ENCODE measurements at places on chromosomes 13 and 19. TPM values are rescaled to one million over a fixed set of nuclear protein-coding genes. Genes with fewer than 3 reads are reported as not detected.
A peak's percentile ranks its signal among the peaks of the same experiment; 100 is the strongest.

DNA sequence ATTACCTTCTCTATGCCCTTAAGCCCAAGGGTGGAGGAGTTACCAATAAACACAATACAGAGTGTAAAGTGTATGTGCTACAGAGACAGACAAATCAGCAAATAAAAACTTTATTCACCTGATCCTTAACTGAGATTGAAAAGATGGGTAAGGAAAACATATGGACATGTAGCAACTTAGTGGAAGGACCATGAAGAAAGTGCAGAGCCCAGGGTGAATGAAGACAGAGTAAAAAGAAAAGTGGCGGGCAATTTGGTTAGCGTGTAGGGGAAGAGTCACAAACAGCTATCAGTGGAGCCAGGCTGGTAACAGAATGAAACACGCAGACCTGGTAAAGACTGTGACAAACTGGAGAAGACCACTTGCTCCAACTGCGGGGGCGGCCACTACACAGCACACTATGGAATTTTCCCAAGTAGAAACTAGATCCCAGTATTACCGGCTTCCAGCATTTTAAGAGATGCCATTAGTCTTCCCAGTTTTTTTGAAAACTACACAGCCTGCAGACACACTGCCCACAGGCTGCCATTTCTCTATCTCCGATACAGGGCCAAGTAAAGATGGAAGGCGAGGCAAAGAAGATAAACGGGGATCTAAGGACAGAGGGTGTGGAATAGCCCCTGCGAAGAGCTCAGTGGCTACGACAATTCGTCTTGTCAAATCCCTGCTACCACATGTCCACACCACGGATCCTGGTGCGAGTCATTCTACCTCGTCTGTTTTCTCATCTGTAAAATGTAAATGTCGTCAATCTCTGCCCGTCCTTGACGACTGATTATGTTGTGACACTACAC lies 1.2 kb downstream of the UQCRFS1 start:
- DNase-seq = no peak

GZMM gene
- not detected for total RNA-seq

KIR2DL3 gene
- not detected for total RNA-seq

RXFP2 gene
- not detected for total RNA-seq

DPP9 gene
- 85.3 TPM for total RNA-seq

CALM3 gene
- 181 TPM for total RNA-seq

- DNase-seq = no peak
Measured at GRCh38 chr13:43520351-43520750, 266.4 kb downstream of the ENOX1 start.

DNA sequence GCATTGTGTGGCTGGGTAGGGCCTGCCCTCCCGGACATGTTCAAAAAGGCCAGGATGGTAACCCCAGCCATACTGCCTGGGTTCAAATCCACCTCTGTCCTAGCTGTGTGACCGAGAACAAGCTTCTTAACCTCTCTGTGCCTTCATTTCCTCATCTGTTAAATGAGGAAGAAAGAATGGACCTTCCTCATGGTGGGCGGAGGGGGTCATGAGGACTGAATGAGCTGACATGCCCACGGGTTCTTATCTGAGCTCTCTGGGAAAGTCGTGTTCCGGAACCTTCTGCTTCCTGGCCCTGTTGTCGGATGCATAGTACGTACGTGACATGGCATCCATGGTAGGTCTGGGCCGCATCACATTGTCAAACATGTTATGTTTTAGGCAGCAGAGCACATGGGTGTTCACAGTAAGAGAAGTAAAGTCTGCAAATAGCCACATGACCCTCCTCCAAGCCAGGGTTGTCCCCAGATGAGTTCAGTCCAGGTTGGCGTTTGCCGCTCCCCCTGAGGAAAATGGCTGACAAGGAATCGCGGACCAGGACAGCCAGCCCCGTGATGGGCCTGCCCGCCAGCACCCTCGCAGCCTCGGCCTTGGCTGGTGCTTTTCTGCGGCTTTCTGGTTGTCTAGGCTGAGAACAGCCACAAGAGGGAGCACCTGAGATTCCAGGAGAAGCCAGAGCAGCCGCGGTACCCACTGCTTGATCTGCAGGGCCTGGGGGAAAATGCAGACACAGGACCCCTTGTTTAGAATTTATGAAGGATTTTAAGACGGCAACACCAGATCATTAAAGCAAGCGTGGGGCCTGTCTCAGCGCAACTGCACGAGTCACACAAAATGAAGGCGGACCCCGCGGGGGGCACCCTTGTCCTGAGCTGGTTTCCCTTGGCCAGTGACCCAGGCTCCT lies 2.4 kb upstream of the NTN5 start:
- no peak for DNase-seq

- DNase-seq = no peak
Measured at GRCh38 chr13:46320406-46320805, 66.6 kb downstream of the RUBCNL start.

DNA sequence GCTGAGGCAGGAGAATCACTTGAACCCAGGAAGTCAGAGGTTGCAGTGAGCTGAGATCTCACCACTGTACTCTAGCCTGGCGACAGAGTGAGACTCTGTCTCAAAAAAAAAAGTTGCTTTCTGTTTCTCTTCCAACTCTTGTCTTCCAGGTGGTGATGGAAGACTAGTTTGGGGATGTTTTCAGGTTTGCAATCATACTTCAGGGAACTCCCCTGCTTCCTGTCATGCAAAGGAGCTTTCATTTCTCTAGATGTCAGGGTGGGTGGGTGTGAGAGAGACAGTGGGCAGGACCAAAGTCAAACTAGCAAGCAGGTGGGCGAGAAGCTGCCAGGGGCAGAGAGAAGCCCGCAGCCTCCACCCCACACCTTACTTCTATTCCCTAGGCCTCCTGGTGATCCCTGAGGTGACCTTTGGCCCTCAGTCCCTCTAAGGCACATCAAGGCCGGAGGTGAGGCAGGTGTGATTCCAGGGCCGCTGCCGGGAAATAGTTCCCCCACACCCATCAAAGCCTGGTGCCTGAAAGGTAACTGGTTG lies 25.7 kb downstream of the CCNE1 start:
- no peak for DNase-seq

PEAK3 gene
- not detected for total RNA-seq

- DNase-seq = no peak
Measured at GRCh38 chr13:30720172-30720869, 15.0 kb upstream of the ALOX5AP start.

DNA sequence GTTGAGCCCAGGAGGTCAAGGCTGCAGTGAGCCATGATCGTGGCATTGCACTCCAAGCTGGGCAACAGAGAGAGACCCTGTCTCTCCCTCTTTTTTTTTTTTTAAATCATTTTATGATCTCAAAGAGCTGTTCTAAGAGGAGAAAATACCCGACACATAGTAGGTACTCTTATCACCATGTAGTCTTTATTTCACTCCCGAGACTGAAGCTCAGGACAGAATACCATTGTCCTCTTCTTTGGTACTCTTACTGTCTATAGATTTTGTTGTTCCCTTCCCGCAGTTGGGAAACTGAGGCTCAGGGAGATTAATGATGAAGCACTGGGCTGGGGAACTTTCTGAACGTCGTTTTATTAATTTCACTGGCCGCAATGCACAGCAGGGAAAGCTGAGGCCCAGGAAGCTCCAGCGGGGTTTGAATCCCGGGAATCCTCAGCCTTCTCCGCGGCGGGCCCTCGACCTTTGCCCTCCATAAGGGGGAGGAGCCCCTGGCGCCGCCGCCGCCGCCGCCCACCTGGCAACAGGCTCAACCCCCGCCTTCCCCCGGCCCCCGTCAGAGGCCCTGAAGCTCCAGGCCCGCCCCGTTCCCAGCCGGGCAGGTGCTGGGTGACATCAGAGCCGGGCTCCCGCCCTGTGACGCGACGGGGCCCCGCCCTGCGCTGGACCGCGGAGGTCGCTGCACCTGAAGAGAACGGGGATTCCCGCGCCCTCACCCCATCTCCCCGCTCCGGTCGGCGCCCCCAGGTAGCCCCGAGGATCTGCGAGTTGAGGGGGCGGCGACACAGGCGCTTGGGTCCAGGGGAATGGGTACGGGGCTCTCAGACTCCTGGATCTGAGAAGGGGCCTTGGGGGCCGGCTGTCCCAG lies 1.6 kb downstream of the MYH14 start:
- DNase-seq = no peak

FOXA3 gene
- total RNA-seq = 1.1 TPM

TUBA3C gene
- total RNA-seq = not detected

- no peak for DNase-seq
Measured at GRCh38 chr13:35479038-35479492, 2.6 kb upstream of the MAB21L1 start.

- DNase-seq = peak; percentile 41
Measured at GRCh38 chr13:44396701-44397580, 23.3 kb downstream of the SERP2 start.

ZNF563 gene
- 9.7 TPM for total RNA-seq

DNA sequence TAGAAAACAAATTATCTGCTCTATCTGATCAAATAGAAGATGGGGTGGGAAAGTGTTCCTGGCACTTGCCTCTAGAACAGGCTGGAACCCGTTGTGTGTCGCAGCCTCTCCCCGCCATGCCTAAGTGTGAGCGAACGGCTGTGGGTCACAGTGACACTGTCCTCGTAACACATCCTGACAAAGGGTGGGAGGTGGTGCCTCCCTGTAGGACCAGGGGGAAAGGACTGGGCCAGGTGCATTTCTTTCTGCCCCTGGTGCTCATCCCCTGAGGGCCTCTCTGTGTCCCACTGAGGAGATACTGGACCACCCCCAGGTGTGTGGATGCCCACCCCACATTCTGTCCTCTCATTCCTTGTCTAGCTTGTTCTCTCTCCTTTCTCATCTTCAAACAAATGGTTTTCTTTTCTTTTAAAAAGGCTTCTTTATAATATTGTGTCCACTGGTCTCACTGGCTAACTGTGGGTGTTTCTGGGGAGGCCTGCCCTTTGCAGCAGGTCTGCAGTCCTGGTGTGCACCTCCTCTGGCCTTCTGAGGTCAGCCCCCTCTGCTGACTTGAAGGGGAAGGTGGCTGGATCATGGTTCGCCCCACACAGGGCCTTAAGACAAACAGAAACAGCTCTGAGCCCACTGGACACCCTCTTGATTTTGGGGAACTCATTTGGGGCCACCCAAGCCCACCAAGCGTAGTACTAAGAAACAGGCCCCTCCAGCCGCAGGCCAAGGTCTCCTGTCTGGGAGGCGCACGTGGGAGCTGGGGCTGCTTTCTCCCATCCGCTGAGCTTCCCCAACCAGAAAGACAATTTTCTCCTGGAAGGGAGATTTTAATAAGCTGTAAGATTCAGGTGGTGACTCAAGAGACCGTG lies 152.5 kb upstream of the SOX1 start:
- no peak for DNase-seq

- no peak for DNase-seq
Measured at GRCh38 chr19:13493516-13494310, 12.6 kb downstream of the CACNA1A start.

DNA sequence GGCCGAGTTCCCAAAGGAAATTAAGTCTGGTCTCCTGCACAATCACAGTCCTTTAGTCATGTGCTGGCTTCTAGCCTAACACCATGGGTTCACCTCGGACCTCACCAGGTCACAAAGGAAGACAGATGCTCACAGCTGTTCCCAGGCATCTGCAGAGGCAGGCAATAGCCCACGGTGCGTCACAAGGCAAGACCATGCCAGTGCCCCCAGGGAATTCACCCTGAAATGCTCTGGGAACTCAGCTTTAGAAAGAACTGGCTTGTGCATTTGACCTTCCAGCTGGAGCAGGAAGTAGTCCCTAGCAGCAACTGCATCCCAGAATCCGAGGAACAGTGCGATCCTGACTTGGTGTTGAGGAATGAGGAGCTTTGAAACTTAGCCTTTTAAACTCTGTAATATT lies 96.8 kb upstream of the WASF3 start:
- DNase-seq = no peak

GRCh38 chr19:31772915-31773314 lies 423.7 kb upstream of the TSHZ3 start:
- no peak for DNase-seq

GPALPP1 gene
- 19.4 TPM for total RNA-seq

GRCh38 chr19:17246681-17247425 lies 1.1 kb upstream of the NR2F6 start:
- DNase-seq = no peak

DNA sequence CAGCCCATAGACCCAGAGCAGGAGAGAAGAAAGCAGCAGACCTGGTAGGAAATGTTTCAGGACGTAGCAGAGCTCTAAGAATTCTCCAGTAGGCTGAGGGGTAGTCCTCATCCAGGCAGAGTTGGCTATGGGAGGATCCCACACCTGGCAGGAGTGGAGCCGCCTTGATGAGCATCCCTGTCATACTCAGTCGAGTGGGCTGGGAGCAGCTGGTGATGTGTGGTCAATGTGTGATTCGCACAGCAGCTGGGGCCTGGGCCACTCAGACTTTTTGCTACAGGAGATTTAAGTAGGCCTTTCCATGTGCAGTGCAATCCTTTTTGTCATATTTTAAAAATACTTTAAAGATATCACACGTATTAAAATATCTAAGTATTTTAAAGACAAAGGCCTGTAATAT lies 56.6 kb downstream of the MYO16 start:
- no peak for DNase-seq

UBE2L5 gene
- not detected for total RNA-seq

UHRF1 gene
- 81.5 TPM for total RNA-seq

DNA sequence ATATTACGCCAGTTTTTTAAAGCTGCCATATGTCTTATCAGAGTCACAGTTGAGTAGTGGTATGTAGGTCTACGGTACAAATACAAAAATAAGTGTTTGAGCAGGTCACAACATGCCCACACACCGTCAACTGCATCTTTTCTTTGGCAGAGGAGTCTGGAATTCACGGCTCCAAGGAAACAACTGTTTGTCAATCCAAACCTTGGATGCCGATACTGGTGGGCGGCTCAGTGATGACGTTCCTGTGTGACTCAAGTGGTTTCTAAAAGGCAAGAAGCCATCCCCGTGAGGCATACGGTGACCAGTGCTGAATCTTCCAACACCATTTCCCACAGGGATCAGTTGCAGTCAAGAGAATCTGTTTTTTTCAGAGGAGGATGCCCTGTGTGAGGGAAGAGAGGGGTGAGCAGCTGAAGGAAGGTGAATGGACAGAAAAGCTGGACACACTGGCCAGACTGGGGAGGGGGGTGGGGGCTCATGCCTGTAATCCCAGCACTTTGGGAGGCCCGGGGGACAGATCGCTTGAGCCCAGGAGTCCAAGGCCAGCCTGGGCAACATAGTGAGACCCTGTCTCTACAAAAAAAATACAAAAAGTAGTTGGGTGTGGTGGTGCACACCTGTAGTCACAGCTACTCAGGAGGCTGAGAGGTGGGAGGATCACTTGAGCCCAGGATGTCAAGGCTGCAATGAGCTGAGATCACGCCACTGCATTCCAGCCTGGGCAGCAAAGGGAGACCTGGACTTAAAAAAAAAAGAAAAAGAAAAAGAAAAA lies 22.8 kb upstream of the CEBPG start:
- DNase-seq = no peak
